Neural progenitor cell (in vitro differentiated cells): ENCODE measurements at places on chromosomes 4 and X. TPM values are rescaled to one million over a fixed set of nuclear protein-coding genes. Genes with fewer than 3 reads are reported as not detected.
A peak's percentile ranks its signal among the peaks of the same experiment; 100 is the strongest.

DNA sequence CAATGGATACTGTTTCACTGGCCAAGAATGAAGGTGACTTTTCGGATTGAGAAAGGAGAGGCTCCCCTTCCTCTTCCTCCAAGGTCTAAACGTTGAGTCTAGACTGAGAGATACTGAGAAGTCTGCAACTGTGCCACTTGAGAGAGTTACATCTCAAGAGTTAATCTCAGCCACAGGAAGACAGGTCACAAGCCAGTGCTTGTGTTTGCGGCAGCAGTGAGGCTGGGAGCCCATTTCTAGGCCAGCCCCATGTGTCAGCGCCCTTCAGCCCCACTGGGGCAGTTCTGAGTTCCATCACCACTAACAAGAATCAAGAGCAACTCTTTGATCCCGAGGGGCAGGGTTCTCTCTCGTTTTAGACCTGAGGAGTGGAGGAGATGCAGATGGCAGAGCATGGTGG lies 7.3 kb upstream of the SEC24D start:
- no peaks in the 10 kb centered on the region for H3K27me3 ChIP-seq
- H3K4me3 ChIP-seq = no peak overlapping the region
- DNase-seq = no peak
- no peaks in the 10 kb centered on the region for H3K4me1 ChIP-seq
- H3K36me3 ChIP-seq = no peaks in the 10 kb centered on the region

- no peak overlapping the region for H3K27ac ChIP-seq
- H3K36me3 ChIP-seq = no peaks in the 10 kb centered on the region
- H3K4me1 ChIP-seq = no peaks in the 10 kb centered on the region
- no peak overlapping the region for H3K4me3 ChIP-seq
Measured at GRCh38 chrX:129427267-129427666, 96.0 kb downstream of the SMARCA1 start.

ZFP42 gene
- 36.4 and 54.5 TPM in 2 replicates for total RNA-seq

STBD1 gene
- 2.5 and 5.4 TPM in 2 replicates for total RNA-seq

MAGEA2 gene
- not detected in 2 replicates for total RNA-seq

TMEM184C gene
- total RNA-seq = 28.8 and 35.7 TPM in 2 replicates

PRDM8 gene
- 0.03 TPM in 1 of 2 replicates, not detected in the other for total RNA-seq

DNA sequence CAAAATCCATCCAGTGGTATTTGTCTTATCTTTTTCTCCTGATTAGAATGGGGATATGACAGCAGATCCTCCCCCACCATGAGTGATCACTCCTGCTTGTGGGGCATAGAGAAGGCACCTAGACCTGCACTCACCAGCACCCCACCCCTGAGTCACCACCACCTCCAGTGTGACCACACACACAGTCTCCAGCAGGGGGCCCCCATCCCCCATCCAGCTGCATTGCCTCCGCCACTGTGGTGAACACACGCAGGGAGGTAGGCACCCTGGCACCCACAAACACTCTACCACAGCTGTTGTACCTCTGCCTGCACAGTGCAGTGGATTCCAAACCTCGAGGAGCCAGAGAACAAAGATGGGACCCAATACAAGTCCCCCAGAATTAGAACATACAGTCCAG lies 9.0 kb upstream of the MAGEA8 start:
- H3K27ac ChIP-seq = no peak overlapping the region
- no peaks in the 10 kb centered on the region for H3K27me3 ChIP-seq
- no peak overlapping the region for H3K4me3 ChIP-seq
- peak; percentile 39 for DNase-seq

DNA sequence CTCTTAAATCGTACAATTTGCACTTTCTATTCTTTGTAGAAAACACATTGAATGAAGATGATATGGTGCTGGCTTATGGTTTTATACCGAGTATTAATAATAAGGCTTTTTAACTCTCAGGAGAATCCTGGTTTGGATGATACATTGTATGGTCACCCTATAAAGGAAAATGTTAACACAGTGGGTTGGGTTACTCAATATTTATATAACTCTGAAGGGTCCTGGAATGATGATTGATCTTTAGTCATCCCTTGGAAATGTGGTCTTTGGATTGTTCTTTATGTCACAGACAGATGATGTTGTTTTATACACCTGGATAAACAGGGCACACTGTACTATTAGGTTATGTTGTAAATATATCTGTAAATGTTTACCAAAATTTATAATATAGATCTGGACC lies 496.2 kb upstream of the NDST4 start:
- no peaks in the 10 kb centered on the region for H3K27me3 ChIP-seq
- no peaks in the 10 kb centered on the region for H3K36me3 ChIP-seq
- no peak overlapping the region for H3K4me3 ChIP-seq
- DNase-seq = no peak
- H3K27ac ChIP-seq = no peak overlapping the region

GRCh38 chr4:95910749-95911148 lies 70.9 kb downstream of the PDHA2 start:
- no peaks in the 10 kb centered on the region for H3K36me3 ChIP-seq
- DNase-seq = no peak
- H3K4me3 ChIP-seq = no peak overlapping the region
- H3K4me1 ChIP-seq = no peaks in the 10 kb centered on the region

GRCh38 chr4:15457406-15458201 lies 12.1 kb upstream of the CC2D2A start:
- no peaks in the 10 kb centered on the region for H3K36me3 ChIP-seq
- no peak overlapping the region for H3K27ac ChIP-seq
- peaks cover 7% of the 10 kb centered on the region for H3K4me1 ChIP-seq

GRCh38 chr4:172155838-172156345 lies 342.7 kb downstream of the GALNTL6 start:
- H3K4me3 ChIP-seq = no peak overlapping the region
- no peaks in the 10 kb centered on the region for H3K36me3 ChIP-seq
- peaks cover 13% of the 10 kb centered on the region for H3K4me1 ChIP-seq
- DNase-seq = no peak
- no peak overlapping the region for H3K27ac ChIP-seq

ADH1B gene
- not detected in 2 replicates for total RNA-seq

DNA sequence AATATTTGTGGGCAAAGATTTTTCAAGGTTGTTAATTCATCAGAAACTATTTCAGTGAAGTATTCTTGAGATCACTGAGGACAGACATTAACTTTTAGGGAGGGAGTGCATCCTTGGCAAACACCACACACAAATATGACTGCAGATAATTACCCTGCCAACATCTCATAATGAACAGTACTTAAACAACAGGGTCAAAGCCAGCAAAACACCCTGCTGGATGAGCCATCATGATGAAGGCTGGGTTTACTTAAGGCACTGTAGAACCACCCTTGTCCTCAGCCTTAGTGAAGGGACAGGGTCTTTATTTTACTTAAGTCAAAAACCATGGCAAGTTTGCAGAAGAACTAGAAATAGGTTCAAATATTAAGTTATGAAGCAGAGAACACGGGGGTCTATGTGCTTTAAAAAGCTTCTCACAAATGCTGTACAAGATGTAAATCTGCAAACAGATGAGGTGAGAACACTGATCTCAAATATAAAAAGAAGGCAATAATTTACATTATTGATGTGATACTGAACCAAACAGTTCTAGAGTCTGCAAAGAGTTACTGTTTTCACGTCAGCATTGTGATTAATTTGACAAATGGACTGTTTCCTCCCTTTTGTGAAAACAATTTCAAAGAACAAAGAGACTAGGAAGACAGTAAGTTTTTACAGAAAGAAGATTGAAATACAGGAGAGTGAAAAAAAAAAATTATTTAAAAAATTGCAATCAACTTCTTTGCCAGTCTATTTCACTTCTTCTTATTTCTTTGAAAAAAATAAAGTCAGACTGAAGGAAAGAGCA lies 28.2 kb downstream of the TAPT1 start:
- peaks cover 12% of the 10 kb centered on the region for H3K4me1 ChIP-seq
- no peak for DNase-seq
- no peak overlapping the region for H3K27ac ChIP-seq
- H3K27me3 ChIP-seq = no peaks in the 10 kb centered on the region
- no peaks in the 10 kb centered on the region for H3K36me3 ChIP-seq

- DNase-seq = no peak
- no peaks in the 10 kb centered on the region for H3K27me3 ChIP-seq
- no peak overlapping the region for H3K27ac ChIP-seq
- H3K4me1 ChIP-seq = peaks cover 12% of the 10 kb centered on the region
Measured at GRCh38 chr4:151316645-151317044, 8.8 kb downstream of the SH3D19 start.

DNA sequence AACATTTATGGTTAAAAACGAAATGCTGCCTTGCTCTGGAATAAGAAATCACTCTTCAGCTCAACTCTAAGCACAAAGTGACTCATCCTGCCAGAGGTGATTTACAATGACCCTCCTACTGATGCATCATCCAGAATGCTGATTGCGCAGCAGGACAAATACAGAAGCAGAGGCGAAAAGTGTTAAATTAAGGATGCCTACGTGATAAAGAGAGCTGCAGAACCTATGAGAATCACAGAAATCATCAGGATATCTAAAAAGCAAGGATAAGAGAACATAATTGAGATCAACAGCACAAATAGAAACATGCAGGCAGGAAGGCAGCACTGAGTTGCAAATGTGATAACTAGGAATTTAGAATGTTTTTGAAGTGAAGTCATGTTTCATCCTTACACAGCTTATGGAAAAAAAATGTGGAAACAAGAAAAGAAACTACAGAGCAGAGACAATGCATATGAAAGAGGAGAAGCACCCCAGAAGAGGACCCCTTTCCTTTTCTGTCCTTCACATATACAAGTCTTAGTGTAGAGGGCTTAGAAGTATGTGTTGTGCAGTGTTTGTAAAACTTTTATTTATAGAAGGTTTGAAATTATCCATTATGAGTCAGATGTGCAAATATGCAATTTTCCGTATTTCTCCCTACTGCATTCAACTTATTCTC lies 188.4 kb downstream of the SLC7A11 start:
- H3K27ac ChIP-seq = no peak overlapping the region
- H3K4me3 ChIP-seq = no peak overlapping the region
- no peaks in the 10 kb centered on the region for H3K36me3 ChIP-seq
- no peaks in the 10 kb centered on the region for H3K27me3 ChIP-seq
- no peak for DNase-seq

PRRG3 gene
- total RNA-seq = 1.9 and 2.0 TPM in 2 replicates

DNA sequence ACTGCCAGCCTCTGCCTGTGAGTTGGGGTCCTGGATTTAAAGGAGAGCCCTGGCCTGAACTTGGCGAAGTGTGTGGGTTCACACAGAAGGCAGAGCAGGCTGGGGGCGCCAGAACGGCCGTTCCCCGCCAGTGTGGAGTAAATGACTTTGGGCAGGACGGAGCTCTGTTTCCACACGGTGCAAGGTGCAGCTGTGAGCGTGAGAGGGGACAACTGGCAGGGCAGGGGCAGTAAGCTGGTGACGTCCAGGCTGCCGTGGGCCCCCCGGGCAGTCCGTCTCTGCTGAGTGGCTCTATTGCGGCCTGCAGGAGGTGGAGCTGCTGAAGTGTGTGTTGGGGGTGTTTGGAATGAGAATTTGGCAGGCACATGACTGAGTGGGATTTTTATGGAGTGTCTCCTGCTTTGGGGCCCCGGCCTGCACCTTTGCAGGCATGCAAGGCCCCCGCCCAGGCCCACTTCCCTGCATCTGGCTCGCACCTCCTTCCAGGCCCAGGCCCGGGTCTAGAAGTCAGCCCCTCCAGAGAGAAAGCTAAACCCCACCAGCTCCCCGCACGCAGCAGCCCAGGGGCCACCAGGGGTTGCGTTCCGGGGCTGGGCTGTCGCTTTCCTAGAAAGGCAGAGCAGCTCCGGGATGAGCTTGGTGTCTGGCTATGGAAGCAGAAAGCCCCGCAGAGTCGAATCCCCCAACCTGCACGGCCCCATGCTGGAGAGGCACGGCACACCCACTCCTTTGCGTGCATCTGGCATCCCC lies 62.2 kb upstream of the GRPEL1 start:
- no peaks in the 10 kb centered on the region for H3K4me1 ChIP-seq
- no peak overlapping the region for H3K4me3 ChIP-seq
- H3K36me3 ChIP-seq = no peaks in the 10 kb centered on the region
- no peak overlapping the region for H3K27ac ChIP-seq

DNA sequence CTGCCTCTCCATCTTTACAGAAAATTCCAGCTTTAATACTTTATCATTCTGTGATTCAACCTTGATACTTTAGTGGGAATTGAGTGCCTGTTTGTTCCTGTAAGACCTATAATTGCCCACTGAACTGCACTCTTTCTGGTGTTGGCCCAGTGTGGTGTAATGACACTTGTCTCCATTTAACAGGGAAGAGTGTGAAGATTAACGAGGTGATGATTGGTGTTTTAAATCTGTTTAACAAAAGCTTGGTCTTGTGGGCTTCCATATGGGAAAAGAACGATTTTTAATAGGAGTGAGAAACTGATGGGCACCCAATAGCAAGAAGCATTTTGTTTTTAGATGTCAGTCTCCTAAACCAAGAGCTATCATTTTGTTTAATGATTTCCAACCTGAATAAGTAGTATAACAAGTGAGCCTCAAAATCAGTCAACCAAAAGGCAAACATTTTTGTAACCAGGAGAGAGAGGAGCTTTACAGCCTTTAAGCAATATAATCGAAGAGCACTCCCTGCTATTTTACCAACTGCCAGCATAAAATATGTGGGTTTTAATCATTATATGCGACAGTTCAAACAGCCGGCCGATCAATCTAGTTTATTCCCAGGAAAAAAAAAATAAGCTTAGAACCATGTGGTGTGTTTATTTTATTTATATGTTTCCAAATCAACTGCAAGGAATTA lies 50.2 kb downstream of the SUPT20HL1 start:
- no peak overlapping the region for H3K27ac ChIP-seq
- no peaks in the 10 kb centered on the region for H3K36me3 ChIP-seq
- no peak overlapping the region for H3K4me3 ChIP-seq
- H3K4me1 ChIP-seq = no peaks in the 10 kb centered on the region

DNA sequence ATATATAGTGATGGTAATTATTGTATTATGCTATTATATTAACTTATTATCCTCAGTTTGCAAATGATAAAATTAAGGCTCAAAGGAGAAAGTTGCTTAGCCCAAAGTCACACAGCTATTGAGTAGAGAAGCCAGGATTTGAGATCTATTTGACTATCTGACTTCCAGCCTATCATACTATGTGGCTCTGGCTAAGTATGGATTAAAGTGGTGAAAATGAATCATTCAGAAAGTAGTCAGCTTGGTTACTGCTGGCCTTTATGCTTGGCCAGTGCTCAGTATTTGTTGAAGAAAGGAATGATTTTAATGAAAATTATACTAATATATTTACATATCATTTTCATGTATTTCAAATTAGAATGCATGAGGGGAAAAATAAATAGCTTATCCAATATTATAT lies 219.8 kb downstream of the SHROOM3 start:
- H3K4me1 ChIP-seq = no peaks in the 10 kb centered on the region
- no peak for DNase-seq
- H3K36me3 ChIP-seq = no peaks in the 10 kb centered on the region

DNA sequence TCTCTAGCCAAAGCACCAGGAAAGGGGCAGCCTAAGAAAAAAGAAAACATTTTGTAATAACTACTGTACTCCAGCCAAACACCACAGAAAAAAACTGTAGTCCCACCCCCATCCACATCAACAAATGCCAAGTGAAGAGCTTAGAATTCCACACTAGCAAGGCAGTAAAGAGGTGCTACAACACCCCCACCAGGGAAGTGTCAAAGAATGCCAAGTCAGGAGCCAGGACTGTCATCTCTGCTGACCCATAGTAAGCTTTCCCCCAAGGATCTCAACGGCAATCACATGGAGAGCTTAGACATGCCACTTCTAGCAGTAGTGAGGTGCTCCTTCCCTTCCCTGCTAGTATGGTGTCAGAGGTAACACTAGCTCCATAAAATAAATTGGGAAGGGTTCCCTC lies 34.4 kb upstream of the CCDC160 start:
- no peaks in the 10 kb centered on the region for H3K27me3 ChIP-seq
- H3K27ac ChIP-seq = no peak overlapping the region
- no peak overlapping the region for H3K4me3 ChIP-seq
- no peak for DNase-seq
- H3K36me3 ChIP-seq = no peaks in the 10 kb centered on the region
